Skin of body (tissue), 3 donors: ENCODE measurements at places on chromosomes 12 and 14. TPM values are rescaled to one million over a fixed set of nuclear protein-coding genes. Genes with fewer than 3 reads are reported as not detected.

Gene FOXG1
- total RNA-seq: not detected

Gene BMAL2
- 3.7 TPM for total RNA-seq

Gene TMX1
- total RNA-seq: 28.1 TPM

Gene EGLN3
- 32.5 TPM for total RNA-seq

Gene INHBC
- total RNA-seq: not detected

Gene OAS2
- total RNA-seq: 2.2 TPM

Gene ARPC3
- 113 TPM for total RNA-seq

- DNase-seq: no peak
Observed at GRCh38 chr14:64745511-64746091, 41.4 kb downstream of the PLEKHG3 start.

GRCh38 chr14:97250931-97251330 is 453.7 kb downstream of the VRK1 start:
- no peak for DNase-seq

- DNase-seq: no peak
Observed at GRCh38 chr12:79891506-79892162, 43.3 kb downstream of the PPP1R12A start.

- DNase-seq: no peak
Observed at GRCh38 chr12:66393890-66394289, 91.6 kb downstream of the HELB start.

DNA sequence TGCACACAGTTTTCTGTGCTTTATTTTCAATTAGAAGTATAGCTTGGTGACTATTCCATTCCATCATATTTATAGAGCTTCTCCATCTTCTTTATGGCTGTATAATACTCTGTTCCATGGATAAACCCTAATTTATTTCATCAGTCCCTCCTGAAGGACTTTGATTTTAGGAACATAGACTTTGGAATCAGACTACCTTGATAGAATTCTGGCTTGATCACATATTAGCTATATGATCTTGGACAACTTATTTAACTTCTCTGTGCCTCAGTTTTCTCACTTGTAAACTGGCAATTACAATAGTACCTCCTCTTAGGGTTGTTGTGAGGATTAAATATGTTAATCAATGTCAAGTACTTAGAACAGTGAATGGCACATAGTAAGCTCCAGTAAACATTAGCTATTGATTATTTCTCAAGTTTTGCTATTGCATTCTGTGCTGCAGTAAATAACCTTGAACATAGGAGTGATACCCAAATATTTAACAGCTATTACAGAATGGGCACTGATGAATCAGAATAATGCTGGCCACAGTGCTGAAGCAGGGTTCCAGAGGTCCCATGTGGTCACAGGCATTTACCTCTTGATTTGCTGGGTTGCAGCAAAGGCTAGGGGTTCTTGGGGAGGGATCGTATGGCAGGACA is 12.2 kb upstream of the NR1H4 start:
- DNase-seq: no peak

GRCh38 chr14:51901475-51902024 is 41.1 kb downstream of the GNG2 start:
- DNase-seq: no peak

GRCh38 chr12:117468016-117468415 is 106.6 kb upstream of the NOS1 start:
- DNase-seq: no peak
